ENCODE measurements at places on chromosomes 5 and 9.

DNA sequence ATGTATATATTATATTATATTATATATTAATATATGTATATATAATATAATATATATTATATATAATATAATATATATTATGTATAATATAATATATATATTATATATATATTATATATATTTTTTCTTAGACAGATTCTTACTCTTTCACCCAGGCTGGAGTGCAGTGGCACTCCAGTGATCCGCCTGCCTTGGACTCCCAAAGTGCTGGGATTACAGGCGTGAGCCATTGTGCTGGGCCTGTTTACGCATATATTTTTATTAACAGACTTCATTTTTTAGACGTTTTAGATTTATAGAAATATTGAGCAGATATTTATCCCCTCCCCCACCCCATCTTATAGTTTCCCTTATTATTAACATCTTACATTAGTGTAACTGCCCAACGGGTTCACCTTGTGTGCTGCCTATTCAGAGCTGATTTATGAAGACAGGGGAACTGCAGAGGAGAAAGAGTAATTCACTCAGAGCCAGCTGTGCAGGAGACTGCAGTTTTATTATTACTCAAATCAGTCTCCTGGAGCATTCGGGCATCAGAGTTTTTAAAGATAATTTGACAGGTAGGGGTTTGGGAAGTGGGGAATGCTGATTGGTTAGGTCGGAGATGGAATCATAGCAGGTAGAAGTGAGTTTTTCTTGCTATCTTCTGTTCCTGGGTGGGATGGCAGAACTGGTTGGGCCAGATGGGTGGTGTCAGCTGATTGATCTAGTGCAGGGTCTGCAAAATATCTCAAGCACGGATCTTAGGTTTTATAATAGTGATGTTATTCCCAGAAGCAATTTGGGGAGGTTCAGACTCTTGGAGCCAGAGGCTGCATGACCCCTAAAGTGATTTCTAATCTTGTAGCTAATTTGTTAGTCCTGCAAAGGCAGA lies 93.4 kb downstream of the UNC13B start:
- DNase-seq: no peak

DNA sequence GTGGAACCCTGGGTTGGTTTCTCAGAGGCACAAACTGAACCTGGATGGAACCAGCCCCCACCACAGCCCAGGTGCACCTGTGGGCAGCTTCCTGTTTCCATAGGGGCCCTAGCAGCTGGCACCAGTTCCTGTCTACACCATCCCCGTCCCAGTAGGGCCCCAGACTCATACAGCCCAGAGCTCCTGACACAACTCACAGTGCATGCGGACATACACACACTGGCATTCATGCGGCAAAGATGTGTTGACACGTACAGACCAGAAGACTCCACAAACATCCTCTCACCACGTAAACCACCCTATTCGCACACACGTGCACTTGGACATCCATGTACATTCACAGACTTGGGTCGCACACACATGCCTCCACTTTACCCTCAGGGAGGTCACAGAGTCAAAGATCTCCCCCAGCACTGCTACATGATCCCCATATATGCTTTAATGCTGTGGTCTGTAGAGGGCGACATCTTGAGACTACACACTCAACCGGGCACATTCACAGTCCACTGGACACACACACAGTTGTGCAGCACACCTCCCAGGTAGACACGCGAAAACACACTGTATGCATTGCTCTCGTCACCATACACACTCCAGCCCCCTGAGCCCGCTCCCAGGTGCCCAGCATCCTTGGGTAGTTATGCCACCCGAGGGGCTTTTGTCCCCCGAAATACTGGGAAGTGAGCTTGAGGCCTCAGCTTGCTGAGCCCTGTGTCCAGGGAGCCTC lies 22.4 kb downstream of the CXXC5 start:
- DNase-seq: no peak

GRCh38 chr5:169974121-169974770 lies 6.0 kb downstream of the INSYN2B start:
- no peak for DNase-seq

DNA sequence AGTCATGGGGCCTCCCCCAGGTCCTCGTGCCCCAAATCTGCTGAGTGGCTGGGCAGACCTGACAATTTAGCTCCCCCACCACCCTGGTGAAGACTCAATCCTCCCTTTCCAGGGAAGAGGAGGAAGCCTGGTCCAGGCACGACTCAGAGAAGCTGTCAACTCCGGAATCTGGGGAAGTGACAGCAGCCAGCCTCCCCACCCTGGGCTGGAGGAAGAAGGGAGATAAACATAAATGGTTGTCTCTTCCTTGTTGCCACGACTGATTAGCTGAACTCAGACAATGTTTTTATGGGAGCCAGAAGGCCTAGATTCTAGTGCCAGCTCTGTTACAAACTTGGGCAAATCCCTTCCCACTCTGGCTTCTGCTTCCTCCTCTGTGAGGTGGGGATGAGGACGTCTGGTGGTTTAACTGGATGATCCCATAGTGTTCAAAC lies 15.4 kb downstream of the CCDC69 start:
- DNase-seq: no peak

DNA sequence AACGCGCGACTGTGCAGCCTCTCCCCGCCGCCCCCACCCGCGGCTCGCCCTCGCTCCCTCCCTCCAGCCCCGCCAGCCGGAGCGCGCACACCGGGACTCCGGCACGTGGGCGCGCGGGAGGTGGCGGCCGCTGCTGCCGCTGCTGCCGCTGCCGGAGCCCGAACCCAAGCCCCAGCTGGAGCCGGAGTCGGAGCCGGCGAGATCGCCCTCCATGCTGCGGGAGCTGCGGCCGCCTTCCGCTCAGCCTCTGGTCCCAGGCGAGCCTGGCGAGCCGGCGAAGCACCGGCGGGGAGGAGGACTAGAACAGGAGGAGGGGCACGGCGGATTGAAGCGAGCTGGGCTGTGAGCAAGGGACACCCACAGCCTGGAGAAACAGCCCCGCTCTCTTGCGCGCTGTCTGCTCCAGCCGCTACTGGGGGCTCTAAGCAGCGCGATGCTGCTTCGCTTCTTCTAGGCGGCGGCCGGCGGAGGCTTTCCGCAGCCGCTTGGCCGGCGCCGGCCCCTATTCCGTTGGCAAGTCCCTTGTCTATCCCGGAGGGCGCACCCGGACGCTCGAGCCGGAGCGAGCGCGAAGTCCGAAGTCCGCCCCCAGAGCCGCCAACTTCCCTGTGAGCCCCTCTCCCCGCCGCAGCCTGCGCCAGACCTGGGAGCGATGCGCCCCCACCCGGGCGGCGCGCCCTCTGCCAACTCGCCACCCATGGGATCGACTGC lies 598.7 kb upstream of the SGCD start:
- DNase-seq: no peak

GRCh38 chr9:124349675-124350493 lies 65.4 kb downstream of the PSMB7 start:
- no peak for DNase-seq

DNA sequence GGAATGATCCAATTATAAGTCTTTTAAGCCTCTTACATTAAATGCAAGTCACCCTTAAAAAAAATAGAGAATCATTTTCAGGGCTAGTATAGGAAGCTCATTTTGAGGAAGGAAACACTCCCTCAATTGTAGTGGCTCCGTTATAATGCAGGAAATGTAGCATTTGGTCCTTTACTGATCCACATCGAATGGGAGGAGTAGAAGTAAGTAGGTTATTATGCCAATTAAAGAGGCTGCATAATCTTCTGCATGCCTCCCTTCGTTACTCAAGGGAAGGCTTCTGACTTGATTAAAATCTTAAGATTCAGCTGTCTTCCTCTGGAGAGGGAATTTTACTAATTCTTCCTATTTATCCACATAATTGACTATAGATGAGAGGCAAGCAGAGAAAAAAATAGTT lies 579.2 kb upstream of the COX7C start:
- DNase-seq: no peak

DNA sequence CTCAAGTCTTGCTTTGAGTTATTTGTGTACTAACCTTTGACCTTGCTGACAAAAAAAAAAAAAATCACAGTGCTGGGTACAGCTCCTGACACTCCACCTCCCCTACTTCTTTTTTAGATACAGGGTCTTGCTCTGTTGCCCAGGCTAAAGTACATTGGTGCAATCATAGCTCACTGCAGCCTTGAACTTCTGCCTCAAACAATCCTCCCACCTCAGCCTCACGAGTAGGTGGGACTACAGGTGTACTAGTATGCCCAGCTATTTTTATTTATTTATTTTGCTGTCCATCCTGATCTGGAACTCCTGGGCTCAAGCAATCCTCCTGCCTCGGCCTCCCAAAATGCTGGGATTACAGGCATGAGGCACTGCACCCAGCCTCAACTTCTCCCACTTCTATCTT lies 57.2 kb upstream of the KCNMB1 start:
- no peak for DNase-seq

DNA sequence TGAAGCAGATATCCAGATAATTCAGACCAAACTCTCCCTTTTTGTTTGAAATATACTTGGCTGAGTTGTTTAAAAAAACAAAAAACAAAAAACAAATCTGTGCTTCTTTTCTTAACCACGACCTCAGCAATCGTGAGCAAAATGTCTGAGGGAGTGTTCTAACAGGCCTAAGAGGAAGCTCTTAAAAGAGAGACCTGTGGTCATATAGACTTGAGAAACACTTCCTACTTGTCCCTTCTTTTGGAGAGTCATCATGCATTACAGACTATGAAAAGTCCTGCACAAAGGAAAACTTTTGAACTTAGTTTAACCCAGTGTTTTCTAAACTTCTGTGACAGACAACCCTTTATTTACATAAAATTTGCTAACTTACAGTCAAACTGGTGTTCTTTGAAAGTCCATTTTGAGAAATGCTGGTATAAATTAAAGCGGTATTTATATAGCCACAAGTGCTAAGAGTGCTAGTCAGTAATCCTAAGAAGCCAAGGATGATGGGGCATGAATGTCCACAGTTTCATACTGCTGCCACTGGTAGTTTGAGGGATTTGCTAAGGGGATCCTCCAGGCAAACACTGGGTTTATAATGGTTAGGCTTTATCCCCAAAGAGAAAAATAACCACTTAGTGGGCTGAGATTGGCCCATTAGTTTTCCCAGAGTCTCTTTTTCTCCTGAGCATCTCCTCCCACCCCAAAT lies 199.8 kb downstream of the LRRC70 start:
- DNase-seq: no peak

DNA sequence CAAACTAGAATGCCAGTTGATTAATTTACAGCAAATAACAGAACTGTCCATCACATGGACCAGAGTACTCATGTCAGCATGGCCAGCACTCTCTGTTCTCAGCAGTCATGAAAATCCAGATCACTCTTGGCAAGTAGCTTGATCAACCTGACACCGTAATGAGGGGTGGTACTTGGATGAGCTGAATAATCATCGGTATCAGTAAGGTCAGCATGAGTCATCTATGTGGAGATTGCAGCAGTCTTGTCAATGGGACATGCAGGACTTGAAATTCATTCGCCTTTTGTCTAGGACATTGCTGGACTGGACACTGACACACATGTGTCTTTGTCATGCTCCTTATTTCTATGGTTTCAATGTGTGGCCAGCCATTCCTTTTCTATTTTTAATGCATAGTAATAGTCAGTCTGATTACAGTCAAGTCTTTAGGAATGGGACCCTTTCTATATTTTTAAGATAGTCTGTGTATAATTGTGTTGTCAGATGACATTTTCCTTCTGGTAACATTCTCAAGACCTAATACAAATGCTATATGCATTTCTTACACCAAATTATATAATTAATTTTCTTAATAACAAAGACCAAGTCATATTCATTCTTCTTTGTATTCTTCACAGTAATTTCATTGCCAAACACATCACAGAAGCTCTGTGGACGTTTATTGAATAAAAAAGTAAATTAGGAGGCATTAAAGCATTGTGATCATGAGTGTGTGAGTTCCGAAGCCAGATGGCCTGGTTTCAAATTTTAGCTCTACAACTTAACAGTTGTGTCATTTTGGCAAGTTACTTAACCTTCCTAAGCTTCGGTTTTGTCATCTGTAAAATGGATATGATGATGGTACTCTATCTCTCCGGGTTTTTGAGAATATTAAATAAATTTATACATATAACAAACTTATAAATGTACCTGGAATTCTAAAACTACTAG lies 57.4 kb downstream of the ADAMTSL1 start:
- peak; percentile 59 for DNase-seq

- DNase-seq: no peak
Observed at GRCh38 chr5:109016300-109016699, 268.6 kb downstream of the FER start.

- DNase-seq: peak; percentile 87
Observed at GRCh38 chr5:151758430-151759241, at the start of gene ATOX1. Gene ATOX1, minus strand, starts transcription at chr5:151758631. Its CDS starts 80 bp downstream, at chr5:151758551.

GRCh38 chr5:78706825-78707224 lies 58.3 kb upstream of the LHFPL2 start:
- no peak for DNase-seq

- no peak for DNase-seq
Observed at GRCh38 chr9:36163786-36164170, 5.4 kb upstream of the CCIN start.

GRCh38 chr9:93730648-93731047 lies 154.3 kb downstream of the PHF2 start:
- DNase-seq: no peak

- no peak for DNase-seq
Observed at GRCh38 chr5:116730706-116731105, 156.1 kb upstream of the SEMA6A start.

GRCh38 chr5:154729613-154730012 lies 25.6 kb upstream of the LARP1 start:
- no peak for DNase-seq

DNA sequence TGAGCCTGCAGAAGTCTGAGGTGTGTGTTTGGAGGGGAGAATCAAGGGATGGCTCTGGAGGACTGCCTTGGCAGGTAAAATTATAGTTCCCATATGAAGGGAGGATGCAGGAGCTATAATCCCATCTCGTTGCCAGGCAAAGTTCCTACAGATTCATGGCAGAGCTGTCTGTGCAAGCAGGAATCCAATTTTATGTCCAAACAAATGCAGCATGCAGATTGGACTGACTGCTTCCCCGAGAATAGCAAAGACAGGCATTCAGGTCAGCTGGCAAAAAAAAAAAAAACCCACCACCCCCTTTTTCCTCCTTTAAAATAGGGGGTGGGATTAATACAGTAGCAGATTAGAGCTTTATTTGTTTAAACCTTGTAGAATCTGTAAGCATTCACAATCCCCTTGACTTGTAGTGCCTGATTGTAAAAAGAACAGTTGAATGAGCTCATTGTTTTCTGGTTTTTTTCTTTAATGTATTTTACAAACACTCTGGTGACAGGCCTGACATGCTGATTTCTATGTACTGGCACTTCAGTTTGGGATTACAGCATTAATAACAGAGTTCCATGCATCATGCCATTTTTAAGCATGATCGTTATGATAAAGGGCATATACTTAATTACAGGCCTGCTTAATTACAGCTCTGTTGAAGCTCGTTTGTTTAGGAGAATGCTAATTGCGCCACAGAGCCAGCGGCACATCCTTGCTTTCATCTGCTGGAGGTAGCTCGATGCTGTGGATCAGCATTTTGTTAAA lies 141.4 kb upstream of the LMX1B start:
- DNase-seq: no peak

All from RPMI7951 (cell line).